Gastrocnemius medialis (tissue), 4 donors: ENCODE measurements at places on chromosomes 16 and 17.

GRCh38 chr16:12425134-12425941 is 378.3 kb downstream of the CPPED1 start:
- DNase-seq = no peak

GRCh38 chr17:27461192-27461859 is 5.1 kb downstream of the KSR1 start:
- DNase-seq = no peak

DNA sequence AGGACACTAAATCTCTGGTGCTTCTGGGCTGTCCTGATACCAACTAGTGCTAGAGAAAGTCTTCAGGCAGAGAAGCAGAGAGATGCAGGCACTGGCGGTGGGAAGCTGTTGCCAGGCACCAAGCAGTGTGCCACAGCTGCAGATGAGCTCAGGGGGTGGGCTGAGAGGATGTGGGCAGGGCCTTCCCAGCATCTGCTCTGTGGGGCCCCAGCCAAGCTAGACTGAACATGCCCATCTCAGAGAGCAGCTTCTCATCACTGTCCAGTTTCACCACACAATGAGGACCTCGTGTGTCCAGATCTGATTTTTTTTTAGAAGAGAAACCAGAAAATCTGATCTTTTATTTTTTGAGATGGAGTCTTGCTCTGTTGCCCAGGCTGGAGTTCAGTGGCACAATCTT is 17.1 kb downstream of the PSKH1 start:
- no peak for DNase-seq

DNA sequence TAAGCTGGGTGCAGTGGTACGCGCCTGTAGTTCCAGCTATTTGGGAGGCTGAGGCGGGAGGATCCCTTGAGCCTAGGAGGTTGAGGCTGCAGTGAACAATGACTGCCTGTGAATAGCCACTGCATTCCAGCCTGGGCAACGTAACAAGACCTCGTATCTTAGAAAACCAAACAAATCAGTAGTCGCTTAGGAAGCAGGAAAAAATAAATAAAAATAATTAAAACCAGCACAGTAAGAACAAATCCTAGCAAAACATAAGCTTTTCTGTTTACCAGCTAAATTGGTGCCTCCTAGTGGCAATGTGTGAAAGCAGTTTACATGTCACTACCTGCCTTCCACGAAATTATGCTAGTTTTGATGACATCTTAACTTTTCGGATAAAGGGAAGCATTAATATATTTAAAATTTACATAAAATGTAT is 1.3 kb downstream of the ARMC5 start:
- DNase-seq = no peak

DNA sequence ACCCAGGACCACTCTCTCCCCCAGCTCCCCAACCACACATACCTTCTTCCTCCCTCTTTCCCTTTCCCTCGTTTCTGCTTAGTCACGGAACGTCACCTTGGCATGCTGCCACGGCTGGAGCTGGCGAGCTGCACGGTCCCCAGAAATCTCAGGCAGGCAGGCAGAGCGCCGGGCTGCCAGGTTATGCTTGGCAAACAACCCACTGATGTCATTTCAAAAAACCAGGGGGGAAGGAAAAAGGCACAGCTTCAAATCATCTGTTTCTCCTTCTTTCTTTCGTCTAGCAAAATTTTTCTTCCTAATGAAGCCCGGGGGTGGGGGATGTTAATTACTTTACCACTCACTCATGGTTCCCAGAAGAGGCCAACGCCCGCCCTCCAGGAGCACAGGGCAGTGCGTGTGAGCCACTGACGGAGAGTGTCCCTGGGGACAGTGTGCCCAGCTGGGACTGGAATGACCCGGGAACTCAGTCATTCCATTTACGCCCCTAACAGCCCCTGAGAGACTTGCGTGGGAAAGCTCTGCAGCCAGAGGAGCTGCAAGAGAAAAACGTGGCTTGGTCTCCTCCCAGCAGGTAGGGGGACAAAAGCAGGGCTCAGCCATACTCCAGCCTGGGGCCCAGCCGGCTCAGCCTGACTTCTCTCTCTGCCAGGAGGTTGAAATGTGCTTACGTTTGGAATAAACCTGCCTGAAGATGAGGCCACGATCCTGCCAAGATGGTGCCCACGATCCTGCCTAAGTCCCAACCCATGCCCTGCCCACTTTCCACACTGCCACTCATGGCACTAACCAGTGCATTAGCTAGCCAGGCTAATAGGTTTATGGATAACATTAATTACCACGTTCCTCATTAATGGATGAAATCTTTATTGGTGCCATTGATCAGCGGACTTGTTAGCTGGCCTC is 198.9 kb downstream of the ZFHX3 start:
- peak; percentile 72 for DNase-seq

GRCh38 chr17:37701496-37701898 is 43.4 kb downstream of the HNF1B start:
- no peak for DNase-seq
